Lung (tissue), 17 donors: ENCODE measurements at places on chromosomes 7 and 10.

DNA sequence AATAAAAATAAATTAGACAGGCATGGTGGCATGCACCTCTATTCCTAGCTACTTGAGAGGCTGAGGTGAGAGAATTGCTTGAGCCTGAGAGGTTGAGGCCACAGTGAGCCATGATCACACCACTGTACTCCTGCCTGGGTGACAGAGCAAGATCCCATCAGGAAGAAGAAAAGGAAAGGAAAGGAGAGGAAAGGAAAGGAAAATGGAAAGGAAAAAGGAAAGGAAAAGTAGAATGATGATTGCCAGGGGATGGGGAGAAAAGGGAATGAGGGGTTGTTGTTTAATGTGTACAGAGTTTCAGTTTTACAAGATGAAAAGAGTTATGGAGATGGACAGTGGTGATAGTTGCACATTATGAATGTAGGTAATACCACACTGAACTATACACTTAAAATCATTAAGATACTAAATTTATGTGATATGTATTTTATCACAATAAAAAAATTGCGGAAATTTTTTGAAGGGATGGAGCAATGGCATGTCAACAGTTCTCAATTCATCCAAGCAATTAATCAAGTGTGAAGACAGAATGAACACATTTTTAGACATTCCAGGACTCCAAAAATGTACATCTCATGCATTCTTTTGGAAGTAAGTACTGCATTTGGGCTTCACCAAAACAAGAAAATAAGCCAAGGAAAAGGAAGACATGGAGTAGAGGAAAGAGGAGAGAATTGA is 44.3 kb downstream of the IL6 start:
- DNase-seq = no peak

- peak; percentile 81 for DNase-seq
These were observed 188.5 kb downstream of the ZMYND11 start for GRCh38 chr10:323651-324293.

- no peak for DNase-seq
These were observed 23.5 kb upstream of the PANK1 start for GRCh38 chr10:89668386-89669071.

- no peak for DNase-seq
These were observed 29.1 kb downstream of the CDCA7L start for GRCh38 chr7:21916629-21917028.

DNA sequence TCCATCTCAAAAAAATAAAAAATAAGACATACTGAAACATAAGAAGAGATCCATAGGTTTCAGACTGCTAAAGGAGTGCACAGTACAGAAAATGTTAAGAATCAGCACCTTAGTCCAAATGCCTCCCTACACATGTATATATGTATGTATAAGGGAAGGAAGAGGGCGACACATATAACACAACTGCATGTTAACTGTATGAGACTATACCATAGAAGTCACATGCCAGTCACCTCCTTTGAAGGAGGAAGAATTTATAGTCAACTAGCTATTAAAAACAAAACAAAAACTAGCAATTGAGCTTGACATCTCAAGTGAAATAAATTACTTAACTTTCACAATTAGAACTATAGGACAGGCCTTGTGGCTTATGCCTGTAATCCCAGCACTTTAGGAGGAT is 50.4 kb downstream of the IGF2BP3 start:
- DNase-seq = no peak

DNA sequence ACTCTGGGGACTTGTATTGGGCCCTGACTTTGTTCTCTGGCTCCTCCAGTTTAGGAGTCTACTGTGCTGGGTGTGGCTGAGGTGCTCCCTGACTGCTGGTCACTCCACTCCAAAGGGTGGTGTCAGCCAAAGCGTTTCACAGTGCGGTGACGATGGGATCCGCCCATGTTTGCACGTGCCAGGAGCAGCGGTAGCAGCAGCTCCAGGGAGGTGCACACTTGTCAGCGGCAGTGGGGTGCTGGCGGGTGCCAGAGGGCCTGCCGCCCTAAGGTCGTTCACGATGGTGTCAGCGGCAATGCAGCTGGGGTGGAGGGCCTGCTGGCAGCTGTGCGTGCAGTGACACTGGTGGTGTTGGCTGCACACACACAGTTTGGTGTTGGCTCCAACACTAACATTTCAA is 268.5 kb upstream of the AKR1E2 start:
- DNase-seq = no peak

DNA sequence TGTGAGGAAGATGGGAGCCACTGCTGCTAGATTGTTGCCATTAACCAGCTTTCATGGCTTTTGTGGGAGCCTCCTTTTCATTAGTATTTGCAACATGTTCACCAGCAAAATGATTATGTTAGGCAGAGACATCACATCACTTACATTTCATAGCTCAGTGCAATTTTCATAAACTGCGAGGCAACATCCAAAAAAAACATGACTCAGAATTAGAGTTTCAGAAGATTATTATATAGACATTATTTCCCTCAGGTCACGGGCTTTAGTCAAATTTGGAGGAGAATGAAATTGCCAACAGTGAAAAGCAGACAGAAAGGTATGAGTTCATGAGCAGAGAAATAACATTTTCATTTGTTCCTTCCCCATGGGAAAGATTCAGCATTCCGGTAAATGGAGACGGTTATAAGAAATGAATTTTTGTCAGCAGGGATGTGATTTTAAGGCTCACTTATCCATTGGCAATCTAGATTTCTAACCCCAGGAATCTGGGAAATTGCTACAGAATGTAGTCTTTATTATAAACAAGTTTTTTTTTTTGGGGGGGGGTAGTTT is 573.2 kb downstream of the AUTS2 start:
- no peak for DNase-seq

DNA sequence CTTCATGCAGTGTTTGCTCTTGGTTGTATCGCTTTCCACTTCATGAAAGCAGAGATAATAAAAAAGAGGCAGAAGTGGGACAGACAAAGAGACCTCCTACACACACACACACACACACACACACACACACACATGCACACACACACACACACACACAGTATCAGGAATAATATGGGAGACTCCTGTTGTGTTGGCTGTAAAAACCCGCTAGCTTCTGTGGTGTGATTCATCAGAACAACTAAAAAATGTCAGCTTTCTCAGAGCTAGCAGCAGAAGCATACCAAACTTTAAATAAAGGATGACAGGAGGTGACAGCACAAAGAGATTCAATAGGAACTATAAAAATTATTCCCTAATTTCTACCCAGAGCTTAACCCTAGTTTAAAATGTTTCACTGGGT is 148.2 kb upstream of the LRRTM3 start:
- no peak for DNase-seq

DNA sequence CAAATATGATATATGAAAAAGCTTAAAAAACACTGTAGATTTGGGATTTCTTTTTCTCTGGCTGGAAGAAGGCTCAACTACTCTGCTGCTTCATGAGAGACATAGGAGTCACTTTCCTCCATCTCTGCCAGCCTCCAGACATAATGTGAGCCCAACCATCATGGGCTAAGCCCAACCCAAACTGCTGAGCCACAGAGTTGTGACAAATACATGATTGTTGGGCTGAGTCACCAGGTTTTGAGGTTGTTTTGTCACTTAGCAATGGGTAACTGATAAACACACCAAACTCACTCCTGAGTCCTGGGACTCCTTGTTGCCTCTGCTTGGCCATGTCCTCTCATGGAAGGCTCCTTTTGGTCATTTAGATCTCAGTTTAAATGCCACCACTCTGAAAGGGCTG is 381.8 kb upstream of the FZD8 start:
- DNase-seq = no peak

DNA sequence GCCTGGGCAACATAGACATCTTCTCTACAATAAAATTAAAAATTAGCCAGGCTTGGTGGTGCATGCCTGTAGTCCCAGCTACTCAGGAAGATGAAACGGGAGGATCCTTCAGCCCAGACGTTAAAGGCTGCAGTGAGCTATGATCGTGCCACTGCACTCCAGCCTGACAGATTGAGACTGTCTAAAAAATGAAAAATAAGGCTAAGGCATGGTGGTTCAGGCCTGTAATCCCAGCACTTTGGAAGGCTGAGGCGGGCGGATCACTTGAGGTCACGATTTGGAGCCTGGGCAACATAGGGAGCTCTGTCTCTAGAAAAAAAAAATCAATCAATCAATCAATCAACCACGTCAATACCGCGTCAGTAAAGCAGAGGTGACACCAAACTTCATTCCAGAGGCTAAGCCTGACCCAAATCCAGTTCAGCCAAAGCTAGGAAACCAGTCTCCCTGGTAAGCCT is 31.1 kb downstream of the MRPS24 start:
- DNase-seq = no peak

GRCh38 chr7:151382079-151382885 is 27.6 kb downstream of the WDR86 start:
- DNase-seq = no peak

DNA sequence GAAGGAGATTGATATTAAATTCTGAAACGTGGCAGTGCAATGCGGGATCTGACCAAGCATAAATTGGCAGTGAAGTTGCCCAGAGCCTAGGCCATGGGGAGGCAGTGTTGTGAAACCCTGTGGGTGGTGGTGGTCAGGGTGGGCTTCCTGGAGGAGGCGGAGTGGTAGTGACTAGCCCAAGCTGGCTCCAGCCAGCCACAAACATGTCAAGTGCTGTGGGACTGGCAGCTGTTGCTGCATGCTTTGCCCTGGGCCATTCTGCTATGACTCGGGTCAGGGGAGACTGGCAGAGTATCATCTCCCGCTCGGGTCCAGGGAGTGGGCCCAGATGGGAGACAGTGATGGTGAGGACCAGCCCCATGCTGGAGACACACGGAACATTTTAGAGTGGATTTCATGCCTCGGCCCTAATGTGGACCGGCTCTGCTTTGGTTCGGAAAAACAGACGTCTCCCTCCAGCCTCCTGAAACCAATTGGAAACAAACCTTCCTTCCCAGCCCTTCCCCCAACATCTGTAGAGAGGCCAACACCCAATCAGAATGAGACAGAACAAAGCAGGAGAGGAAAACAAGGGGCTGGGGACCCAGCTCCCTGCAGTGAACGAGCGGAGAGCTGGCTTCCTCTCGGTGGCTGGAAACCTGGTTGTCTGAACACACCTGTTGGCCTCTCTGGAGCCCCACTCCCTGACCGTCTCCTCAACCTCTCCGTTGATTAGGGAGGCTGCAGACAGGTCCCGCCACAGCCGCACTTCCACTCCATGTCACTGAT is 58.2 kb downstream of the TMEM270 start:
- DNase-seq = no peak

DNA sequence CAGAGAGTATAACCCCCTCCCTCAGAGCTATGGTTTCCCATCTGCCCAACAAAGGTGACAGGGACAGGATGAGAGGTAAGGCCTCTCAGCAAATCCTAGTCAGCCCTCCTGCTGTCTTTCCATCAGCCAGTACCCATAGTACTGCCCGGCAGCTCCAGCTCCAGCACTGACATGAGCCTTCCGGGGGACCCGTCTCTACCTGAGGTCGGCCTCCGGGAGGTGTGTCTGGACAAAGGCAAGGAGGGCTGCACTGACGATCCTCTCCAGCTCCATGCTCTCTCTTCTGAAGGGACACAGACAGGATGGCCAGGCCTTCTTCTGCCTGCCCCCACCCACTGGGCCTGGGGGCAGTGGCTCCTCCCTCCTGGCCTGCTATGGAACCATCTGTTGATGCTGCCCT is 4.3 kb downstream of the FBXL15 start:
- no peak for DNase-seq

GRCh38 chr10:93193906-93194305 is 120.2 kb downstream of the CYP26A1 start:
- no peak for DNase-seq

GRCh38 chr7:64999165-65000004 is 7.1 kb downstream of the ERV3-1 start:
- no peak for DNase-seq

GRCh38 chr7:32142649-32143048 is 72.4 kb upstream of the PDE1C start:
- DNase-seq = no peak

DNA sequence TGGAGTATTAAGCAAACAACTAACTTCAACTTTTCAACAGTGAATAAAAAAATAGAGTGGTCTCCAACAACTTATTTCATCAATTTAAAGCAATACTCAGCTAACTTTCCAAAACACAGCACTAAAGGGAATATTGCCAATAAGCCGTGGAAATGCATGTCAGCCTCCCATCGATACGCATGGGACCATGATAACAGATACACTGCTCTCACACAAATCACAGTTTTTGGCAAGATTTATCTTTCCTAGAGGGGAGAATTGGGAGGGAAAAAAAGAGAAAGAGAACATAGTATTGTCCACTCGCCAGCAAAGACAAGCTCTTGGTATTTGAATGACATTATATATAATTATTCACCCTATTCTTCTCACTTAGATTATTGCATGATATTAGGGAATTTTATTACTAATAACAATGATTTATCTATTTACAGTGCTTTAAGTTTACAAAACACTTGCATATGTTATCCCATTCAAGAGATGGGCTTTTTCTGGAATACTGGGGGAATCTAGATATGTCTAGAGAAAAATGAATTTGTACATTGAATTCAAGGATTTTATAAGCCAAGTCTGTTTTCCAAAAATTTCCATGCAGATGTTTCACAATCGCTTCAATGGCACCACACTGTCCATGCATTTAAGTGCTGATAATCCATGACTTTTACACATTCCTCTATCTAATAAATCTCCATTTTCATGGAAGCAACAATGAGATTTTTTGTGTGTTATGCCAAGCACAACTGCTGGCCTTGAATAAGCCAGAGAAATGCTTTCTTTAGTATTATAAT is 194.0 kb upstream of the MGMT start:
- peak; percentile 61 for DNase-seq

DNA sequence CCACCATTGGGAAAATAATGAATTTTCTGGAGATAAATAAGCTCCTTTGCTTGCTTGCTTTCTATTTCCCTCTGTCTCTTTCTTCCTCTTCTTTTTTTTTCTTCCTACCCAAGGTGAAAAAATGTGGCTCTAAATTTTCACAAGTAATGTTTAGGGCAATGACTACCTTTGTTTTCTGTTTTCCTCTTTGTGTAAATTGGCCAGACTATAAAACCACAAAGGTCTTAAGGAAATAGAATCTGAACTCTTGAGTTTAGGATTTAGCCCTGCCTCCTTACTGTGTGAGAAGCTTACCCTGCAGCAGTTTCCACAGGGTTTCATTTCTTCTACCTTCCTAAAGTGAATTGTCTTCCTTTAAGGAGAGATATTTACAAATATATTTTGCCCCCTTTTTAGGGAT is 330.4 kb downstream of the ARL4A start:
- DNase-seq = no peak

DNA sequence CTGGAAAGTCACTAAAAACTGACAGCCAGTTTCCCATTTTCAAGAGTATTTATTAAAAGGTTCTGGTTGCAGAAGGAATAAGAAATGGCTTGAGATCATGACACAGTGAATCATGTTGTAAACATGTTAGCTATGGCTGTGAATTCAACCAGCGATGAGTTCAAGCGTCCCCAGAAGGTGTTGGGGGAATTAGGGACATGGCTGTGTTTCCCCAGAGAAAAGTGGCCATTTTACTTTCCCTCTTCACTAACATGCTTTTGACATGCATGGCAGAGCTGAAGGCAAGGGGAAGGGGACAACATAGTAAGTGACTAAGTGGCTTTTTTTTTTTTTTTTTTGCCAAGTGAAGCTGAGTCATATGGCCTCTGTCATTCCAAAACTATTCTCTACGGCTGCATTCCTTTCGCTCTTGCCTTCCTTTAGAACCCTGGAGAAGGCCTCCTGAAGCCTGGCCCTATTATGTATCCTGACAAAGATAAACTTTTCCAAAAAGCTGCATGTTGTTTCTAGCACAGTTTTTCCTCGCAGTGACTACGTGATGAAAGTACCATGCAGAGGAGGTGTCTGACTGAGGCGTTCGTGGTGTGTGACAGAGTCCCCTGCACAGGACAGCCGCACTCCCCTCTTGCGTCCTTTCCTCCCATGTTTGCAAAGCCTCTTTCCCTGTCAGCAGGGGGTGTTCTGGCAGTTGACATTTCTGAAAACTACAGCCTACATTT is 46.9 kb downstream of the EGFR start:
- peak; percentile 83 for DNase-seq

- DNase-seq = no peak
These were observed 10.8 kb upstream of the FAM3C start for GRCh38 chr7:121406944-121407343.
